Endothelial cell (in vitro differentiated cells): ENCODE measurements at places on chromosomes 6 and 20.
A peak's percentile ranks its signal among the peaks of the same experiment; 100 is the strongest.

DNA sequence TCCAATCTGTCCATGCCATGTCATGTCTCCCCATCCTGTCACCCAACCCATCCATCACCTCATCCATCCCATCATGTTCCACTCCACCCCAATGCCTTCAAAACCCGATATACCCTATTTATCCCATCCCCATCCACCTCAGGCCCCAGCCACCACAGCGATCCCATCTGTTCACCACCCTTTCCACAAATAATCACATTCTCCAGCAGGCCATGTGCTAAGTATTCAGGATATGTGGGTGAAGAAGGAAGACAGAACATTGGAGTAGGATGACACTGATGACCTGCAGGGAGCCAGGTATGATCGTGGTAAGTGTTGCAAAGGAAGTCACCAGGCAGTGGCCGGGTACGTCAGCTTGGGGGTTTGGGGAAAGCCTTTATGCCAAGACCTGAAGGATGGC lies 48.8 kb downstream of the NPEPL1 start:
- DNase-seq: no peak

GRCh38 chr20:48740292-48740649 lies 87.5 kb downstream of the PREX1 start:
- DNase-seq: no peak

DNA sequence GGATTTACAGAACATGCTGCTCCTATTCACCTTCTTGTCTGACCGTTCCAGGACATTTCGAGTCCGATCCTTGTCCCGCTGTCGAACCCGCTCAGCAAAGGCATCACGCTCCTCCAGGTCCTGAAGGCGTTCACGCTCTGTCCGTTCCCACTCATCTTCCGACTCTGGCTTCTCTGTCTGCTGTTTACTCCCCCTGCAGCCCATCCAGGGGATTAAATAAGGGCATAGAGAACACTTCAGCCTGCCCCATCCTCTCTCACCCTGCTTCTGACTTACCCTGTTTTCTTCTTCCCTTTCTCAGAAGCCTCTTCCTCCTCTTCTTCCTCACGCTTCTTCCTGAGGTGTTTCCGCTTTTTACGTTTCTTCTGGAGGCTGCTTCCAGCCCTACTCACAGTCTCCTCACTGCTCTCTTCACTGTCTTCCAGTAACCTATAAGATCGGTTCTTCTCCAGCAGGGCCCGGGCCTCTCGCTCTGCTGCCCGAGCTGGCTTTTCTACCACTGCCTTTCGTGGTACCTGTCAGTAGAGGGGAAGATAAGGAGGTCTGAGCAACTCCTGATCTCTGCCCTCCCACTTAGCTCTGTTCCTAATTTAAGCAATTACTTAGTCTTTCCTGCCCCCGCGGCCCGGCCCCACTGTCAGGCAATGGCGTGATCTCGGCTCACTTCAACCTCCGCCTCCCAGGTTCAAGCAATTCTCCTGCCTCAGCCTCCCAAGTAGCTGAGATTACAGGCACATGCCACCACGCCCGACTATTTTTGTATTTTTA lies 1.9 kb downstream of the DHX16 start:
- DNase-seq: peak; percentile 44

- no peak for DNase-seq
Measured at GRCh38 chr20:6632187-6632586, 135.3 kb upstream of the BMP2 start.

DNA sequence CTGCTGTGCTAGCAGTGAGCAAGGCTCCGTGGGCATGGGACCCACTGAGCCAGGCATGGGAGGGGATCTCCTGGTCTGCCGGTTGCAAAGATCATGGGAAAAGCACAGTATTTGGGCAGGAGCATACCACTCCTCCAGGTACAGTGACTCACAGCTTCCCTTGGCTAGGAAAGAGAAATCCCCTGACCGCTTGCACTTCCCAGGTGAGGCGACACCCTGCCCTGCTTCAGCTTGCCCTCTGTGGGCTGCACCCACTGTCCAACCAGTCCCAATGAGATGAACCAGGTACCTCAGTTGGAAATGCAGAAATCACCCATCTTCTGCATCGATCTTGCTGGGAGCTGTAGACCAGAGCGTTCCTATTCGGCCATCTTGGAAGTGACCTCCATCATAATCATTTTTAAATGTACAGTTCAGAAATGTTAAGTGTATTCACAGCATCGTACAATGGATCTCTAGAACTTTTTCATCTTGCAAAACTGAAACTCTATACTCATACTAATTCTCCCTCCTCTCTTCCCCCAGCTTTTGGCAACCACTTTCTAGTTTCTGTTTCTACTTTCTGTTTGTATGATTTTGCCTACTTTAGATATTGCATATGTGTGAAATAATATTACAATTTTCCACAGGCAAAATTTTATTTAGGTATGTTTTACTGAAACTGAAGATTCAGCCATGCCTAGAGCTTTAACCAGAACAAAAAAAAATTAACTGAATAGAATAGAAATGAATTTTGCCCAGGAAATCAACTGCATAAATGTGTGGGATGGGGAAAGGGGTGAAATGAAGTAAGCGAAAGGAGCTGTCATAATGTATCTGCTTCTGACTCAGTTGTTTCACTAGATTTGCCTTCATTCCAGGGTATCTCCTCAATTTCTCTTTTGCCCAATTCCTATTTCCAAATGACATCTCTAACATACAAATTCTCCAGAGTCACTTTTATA lies 100.0 kb downstream of the RWDD2A start:
- DNase-seq: no peak

DNA sequence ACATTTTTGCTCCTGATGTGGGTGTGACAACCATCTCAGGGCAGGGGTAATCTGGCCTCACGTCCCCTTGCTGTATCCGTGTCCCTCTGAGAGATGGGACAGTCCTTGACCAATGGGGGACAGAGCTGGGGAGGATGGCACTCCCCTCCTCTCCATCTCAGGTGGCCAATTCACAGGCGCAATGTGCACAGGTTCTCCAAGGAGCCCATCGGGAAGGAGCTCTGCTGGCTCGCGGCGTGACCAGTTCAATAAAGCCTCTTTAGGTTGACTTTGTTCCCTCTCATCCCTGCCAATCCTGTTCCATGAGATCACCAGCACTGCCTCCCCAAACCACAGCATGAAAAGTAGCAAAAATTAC lies 196.3 kb upstream of the SLC24A3 start:
- no peak for DNase-seq

GRCh38 chr6:34243901-34244884 lies 4.6 kb downstream of the SMIM29 start:
- DNase-seq: no peak
